ENCODE measurements at places on chromosomes 5 and 9.

- DNase-seq = no peak
Observed at GRCh38 chr5:82707741-82708140, 369.5 kb downstream of the TMEM167A start.

GRCh38 chr9:78243130-78243529 is 7.3 kb downstream of the CEP78 start:
- no peak for DNase-seq

DNA sequence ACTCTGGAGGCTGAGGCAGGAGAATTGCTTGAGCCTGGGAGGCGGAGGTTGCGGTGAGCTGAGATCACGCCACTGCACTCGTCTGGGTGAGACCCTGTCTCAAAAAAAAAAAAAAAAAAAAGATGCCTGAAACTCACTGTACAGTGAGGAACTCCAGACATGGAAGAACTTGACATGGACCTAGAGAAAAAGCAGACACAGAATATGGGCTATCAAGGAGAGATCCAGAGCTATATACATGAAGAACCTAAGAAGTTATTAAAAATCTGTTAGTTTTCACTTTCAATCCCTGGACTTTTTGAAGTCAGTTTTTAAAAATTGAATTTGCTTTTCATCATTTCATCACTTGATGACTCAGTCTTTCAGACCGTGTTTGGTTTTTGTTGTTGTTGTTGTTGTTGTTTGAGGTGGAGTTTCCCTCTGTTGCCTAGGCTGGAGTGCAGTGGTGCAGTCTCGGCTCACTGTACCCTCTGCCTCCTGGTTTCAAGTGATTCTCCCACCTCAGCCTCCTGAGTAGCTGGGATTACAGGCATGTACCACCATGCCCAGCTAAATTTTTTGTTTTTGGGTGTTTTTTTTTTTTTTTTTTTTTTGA is 20.3 kb downstream of the PAIP2 start:
- no peak for DNase-seq

DNA sequence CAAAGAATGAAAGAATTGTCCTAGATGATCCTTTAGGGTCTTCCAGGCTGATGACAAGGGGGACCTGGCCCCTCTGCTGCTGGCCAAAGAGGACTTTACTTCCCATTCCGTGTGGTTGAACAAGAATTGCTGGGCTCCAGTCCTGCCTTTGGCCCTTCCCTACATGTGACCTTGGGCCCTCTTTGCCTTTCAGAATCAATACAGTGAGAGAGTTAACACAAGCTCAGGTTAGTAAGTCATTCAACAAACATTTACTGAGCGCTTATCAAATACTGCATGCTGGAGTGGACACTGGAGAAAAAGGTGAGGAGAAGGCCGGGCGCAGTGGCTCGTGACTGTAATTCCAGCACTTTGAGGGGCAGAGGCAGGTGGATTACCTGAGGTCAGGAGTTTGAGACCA is 113.1 kb downstream of the C9orf50 start:
- DNase-seq = no peak

- peak; percentile 3 for DNase-seq
Observed at GRCh38 chr5:10591966-10592365, 28.1 kb downstream of the ANKRD33B start.

GRCh38 chr9:21684831-21685362 is 117.5 kb upstream of the MTAP start:
- DNase-seq = no peak

Measured in NCI-H2171 (cell line).